ENCODE measurements at places on chromosomes 11 and 22.

DNA sequence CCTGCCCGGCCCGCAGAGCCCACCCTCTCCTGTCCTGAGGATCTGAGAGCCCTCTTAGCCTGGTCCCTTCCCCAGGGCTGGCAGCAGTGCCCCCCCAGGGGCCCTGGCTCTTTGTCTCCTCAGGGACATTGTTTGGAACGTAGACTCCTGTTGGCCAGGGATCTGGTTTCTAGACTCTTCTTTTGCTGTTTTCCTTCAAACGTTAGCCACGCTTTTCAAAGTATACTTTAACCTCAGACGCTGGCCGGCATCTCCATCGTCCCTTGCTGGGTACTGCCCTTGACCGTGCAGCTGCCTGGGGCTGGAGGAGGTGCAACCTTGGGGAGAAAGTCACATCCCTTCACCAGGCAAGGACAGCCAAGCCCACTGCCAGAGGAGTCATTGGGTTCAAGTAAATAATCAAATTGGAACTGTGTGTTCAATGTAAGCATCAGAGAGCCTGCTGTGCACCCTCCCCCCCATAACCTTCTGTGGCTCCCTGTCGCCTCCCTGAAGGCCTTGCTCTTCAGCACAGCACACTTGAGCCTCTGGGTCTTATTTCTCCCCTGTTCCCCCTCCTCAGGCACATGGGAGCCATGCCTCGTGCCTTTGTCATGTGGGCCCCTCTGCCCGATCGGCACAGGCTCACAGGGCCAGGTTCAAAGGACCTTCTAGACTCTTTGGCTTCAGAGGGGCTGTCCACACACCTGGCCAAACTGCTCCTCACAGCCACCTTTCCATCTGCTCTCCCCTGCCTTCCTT is 21.8 kb upstream of the WNT7B start:
- DNase-seq = no peak
- peaks cover 2% of the 10 kb centered on the region for H3K4me1 ChIP-seq
- H3K4me3 ChIP-seq = no peak overlapping the region

GRCh38 chr22:24578355-24579257 is 14.3 kb downstream of the LRRC75B start:
- DNase-seq = no peak
- H3K4me3 ChIP-seq = no peak overlapping the region
- H3K27me3 ChIP-seq = no peaks in the 10 kb centered on the region
- peak overlapping the region; percentile 54 for H3K27ac ChIP-seq
- H3K36me3 ChIP-seq = peaks cover 23% of the 10 kb centered on the region
- H3K4me1 ChIP-seq = no peaks in the 10 kb centered on the region

- H3K27me3 ChIP-seq = peaks cover 55% of the 10 kb centered on the region
- H3K27ac ChIP-seq = no peak overlapping the region
- peak; percentile 68 for DNase-seq
- H3K4me3 ChIP-seq = peak overlapping the region; percentile 85
These were observed 89.2 kb downstream of the PLEKHA7 start for GRCh38 chr11:16924826-16925560.

DNA sequence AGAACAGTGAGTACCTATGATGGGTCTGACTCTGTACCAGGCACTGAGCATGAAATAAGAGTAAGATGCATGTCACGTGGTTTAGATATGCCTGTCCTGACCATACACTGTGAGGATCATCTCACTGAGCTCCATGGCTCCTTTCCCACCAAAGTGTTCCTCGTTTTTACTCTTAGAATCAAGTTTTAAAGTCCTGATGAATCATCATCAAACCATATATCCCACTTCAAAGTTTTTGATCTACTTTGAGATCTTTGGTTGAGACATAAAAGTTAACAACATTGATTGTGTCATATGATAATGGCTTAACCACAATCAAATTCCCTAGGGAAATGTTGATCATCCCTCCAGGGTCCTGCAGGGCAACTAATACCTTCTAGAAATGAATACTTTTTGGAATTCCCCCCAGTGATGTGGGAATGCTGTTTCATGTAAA is 12.8 kb downstream of the ETS1 start:
- DNase-seq = no peak
- no peak overlapping the region for H3K27ac ChIP-seq
- H3K4me1 ChIP-seq = peaks cover 73% of the 10 kb centered on the region
- H3K27me3 ChIP-seq = no peaks in the 10 kb centered on the region
- peaks cover 19% of the 10 kb centered on the region for H3K36me3 ChIP-seq
- no peak overlapping the region for H3K4me3 ChIP-seq

GRCh38 chr11:96054870-96055705 is 131.2 kb upstream of the MTMR2 start:
- no peak for DNase-seq
- H3K27me3 ChIP-seq = no peaks in the 10 kb centered on the region
- H3K4me3 ChIP-seq = no peak overlapping the region
- H3K36me3 ChIP-seq = no peaks in the 10 kb centered on the region
- H3K27ac ChIP-seq = peak overlapping the region; percentile 78
- peaks cover 33% of the 10 kb centered on the region for H3K4me1 ChIP-seq

DNA sequence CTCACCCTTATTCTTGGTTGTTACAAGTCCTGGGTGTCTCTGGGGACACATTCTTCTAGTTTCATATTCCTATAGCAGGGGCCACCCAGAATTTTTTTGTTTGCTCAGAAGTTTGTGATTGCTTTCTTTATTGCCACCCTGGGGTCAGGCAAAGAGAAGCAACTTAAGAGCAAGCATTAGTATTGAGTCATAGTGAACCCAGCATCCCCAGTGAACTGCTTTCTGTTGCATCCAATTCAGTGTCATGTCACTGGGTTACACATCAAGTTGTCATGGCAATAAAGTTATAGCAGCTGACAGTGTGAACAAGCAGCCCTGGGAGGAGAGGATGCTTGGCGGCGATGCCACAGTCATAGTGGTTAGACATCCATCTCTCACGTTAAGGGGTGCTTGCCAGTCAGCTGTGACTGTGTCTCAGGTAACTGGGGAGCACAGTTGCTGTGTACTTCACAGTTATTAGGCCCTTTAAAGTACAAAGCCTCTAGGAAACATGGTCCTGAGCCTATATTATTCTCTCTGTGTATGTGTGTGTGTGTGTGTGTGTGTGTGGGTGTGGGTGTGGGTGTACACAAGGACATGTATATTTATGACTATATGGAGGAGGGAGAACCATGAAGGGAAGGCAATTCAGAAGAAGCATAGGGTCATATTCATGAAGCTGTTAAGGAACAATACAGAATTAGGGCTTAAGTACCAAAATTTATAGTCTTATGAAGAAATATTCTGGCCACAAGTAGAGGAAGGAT is 52.5 kb downstream of the TRIM44 start:
- no peaks in the 10 kb centered on the region for H3K27me3 ChIP-seq
- no peak for DNase-seq
- H3K36me3 ChIP-seq = no peaks in the 10 kb centered on the region
- H3K27ac ChIP-seq = no peak overlapping the region
- H3K4me3 ChIP-seq = no peak overlapping the region

DNA sequence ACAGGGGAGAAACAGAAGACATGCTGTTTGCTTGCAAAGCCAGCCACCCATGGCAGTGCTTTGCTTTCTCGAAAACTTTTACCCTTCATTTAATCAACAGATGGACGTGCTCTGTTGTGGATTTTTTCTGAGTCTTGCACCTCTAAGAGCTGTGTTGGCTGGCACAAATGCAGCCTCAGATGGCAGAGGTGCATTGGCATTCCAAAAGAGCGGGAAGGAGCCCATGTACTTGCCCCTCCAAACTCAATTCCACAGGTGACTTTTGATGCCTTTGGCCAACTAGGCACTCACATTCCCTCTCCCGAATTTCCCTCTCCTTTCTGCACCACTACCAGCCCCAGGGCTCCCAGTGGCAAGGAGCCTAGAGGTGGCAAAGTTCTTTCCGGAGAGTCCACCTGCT is 1.2 kb downstream of the KIRREL3 start:
- peaks cover 29% of the 10 kb centered on the region for H3K4me1 ChIP-seq
- no peak overlapping the region for H3K27ac ChIP-seq
- H3K36me3 ChIP-seq = no peaks in the 10 kb centered on the region
- H3K4me3 ChIP-seq = no peak overlapping the region
- no peak for DNase-seq

GRCh38 chr22:30574095-30574981 is at the start of gene GAL3ST1:
GAL3ST1 (minus strand) TSS chr22:30574665; CDS start chr22:30557392, 17,273 bp downstream.
- no peak within 1 kb of the TSS for H3K27ac ChIP-seq
- no peaks in the 10 kb centered on the region for H3K27me3 ChIP-seq

Data from WTC11 (cell line).